ENCODE measurements at places on chromosomes 1 and 21.
A peak's percentile ranks its signal among the peaks of the same experiment; 100 is the strongest.

GRCh38 chr1:86515597-86515996, 31.3 kb upstream of the CLCA4 start:
- DNase-seq, result no peak

GRCh38 chr1:64934878-64935275, 31.5 kb downstream of the JAK1 start:
- DNase-seq, result no peak

GRCh38 chr1:155932081-155932480, 2.1 kb downstream of the KHDC4 start:
- no peak for DNase-seq

DNA sequence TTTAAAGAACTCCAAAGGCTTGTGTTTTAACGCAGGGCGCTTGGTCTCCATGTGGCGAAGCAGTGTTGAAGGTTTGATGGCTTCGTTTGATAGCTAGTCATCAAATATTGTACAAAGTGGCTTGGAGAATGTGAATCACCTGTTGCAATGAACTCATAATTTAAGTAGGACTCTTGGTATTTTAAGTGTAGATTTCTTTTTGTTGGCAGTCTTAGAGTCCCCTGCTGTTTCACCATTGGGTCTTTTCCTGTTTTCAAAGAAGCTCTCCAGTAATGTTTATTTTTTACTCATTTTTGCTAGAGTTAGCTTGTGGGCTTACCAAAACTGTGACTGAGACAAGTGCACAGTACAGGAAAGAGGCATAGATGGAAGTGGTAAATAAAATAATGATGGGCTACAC, 26.2 kb downstream of the RASAL2 start:
- DNase-seq, result no peak

- DNase-seq, result peak; percentile 40
Measured at GRCh38 chr1:231460614-231461013, 38.5 kb upstream of the EGLN1 start.

DNA sequence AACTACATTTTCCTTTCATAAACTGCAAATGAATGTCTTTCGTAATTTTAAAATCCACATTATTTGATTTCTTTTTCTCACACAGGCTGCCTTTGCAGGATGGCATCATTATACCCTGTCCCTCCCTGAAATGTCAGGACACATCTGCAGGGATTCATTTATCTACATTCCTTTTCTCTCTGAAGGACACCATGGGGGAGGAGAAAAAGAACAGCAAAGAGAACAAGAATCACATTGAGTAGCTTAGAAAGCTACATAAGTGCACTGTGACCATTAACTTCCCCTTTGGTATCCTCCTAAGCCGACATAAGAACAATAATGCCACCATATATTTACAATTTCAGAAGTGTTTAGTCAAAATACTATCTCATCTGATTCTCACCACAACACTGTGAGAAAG, 129.5 kb downstream of the PIGK start:
- DNase-seq, result no peak

GRCh38 chr1:222310836-222311235, 237.1 kb downstream of the HHIPL2 start:
- DNase-seq, result no peak

GRCh38 chr1:210332233-210332632, 3.5 kb downstream of the HHAT start:
- DNase-seq, result no peak

DNA sequence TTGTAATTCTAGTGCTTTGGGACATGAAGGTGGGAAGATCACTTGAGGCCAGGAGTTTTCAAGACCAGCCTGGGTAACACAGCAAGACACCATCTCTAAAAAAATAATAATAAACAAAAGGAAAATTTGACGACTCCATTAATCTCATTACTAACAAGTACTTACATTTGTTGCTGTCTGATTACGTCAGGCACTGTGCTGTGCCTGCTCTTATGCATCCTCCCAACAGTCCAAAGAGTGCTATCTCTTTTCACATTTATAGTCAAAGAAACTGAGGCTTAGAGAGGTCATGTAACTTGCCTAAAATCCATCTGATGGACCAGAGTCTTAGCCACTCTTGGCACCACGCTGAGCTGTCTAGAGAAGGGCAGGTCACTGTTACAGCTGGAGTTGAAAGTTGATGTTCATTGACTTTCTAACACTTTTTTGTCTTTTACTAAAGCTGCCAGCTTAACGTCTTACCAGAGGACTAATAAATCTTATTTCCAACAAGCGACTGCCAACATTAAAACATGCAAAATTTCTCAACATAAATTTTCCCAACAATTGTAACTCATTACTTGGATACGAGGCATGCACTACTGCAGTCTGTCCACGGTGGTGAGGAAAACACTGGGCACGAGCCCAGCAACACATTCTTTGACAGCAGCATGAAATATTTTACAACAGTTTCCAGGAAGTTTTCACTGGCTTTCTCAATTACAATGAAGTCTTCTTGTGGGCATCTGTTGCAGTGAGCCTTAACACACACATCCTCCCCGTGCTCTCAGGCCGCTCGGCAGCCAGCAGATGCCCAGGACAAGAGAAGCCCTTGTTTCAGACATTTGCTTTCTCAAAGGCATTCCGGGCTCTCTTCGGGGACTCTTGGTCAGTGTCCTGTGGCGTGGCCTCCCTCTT, 262.9 kb upstream of the PROX1 start:
- no peak for DNase-seq

All from activated T-cell treated with anti-CD3 and anti-CD28 coated beads for 4 hours (primary cell).